ENCODE measurements at places on chromosomes 12 and 14.

DNA sequence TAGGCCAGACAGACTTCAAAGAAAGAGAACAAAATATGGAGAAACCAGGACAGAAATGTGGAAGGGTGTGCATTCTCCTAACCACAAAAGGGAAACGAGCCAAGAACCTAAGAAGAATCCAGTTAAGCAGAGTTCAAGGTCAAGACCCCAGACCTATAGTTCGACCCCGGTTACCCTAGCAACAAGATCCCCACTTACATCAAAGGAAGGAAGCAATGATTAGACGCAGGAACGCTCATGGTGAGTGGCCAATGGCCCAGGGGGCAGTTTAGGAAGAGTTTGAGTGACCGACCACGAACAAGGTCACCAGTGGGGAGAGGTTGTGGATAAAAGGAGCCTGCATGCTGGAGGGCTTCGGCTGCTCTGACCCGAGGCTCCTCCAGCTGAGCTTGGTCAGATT is 36.2 kb downstream of the OAS2 start:
- no peak for DNase-seq

- no peak for DNase-seq
Measured at GRCh38 chr12:106429636-106430035, 72.1 kb downstream of the POLR3B start.

DNA sequence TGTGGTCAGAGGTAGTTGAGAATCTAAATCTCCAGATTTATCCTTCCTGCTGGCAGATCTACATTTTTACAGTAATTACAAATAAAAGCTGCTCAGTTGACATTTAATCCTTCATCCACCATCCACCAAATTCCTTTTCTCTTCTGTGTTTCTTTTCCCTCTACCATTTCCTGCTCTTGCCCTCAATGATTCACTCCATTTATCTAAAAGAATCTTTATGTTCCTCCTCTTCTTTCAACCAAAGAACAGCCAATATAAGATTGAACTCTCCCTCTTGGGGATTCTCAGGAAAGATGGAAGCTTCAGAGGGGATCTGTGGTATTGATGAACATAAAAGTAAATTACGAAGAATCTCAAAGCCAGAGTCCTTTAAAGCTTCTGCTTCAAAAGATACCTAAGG is 4.4 kb downstream of the MAP4K5 start:
- no peak for DNase-seq

GRCh38 chr14:67763158-67763822 is 53.1 kb downstream of the ZFYVE26 start:
- no peak for DNase-seq

DNA sequence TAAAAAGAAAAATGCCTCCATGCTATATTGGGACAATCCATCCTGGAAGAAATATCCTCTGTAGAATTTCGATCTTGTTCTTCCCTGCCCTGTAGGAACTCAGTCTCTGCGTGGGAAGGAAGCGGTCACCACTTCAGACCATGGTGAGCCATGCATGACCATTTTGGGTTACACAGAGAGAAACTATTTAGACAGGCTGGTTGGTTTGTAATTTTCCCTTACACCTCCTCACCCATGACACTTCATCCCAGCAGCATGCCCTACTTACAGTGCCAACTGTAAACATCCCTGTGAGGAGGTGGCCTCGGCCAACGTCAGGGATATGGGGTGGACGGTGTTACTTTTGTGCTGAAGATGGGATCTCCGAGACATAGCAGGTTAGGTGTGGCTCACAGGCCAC is 121.4 kb downstream of the SMOC1 start:
- no peak for DNase-seq

DNA sequence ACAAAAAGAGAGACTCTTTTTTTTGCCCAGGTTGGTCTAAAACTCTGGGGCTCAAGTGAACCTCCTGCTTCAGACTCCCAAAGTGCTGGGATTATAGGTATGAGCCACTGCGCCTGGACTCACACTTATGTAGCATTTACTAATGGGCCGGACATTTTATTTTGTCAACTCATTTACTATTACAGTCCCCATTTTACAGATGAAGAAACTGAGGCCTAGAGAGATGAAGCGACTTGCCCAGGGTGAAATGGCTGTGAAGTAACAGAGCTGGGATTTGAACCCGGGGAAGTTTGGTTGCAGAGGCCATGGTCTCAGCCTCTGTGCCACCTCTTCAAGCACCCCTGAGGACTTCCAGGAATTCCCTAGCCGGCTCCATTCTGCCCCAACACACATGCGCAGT is 9.4 kb downstream of the HPD start:
- DNase-seq: no peak
